Right forelimb (tissue), 1 donor: ENCODE measurements at places on chromosomes 2 and 18.

DNA sequence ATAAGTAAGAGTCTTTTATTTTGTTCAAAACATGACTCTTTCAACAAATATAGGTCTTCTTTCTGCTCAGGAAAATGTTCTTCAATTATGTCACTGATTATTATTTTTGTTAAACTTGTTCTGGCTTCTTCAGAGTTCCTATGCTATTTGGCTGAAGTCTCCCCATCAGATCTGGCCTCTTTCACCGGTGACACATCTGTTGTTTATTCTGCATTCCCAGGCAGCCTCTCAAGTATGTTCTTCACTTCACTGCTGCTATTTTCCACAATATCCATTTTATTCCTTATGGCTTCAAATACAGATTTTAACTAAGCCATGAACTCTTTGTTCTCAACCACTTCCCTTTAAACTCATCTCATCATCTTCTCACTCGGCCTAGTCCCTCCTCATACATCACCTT lies 45.7 kb downstream of the HDAC4 start:
- DNase-seq = no peak

DNA sequence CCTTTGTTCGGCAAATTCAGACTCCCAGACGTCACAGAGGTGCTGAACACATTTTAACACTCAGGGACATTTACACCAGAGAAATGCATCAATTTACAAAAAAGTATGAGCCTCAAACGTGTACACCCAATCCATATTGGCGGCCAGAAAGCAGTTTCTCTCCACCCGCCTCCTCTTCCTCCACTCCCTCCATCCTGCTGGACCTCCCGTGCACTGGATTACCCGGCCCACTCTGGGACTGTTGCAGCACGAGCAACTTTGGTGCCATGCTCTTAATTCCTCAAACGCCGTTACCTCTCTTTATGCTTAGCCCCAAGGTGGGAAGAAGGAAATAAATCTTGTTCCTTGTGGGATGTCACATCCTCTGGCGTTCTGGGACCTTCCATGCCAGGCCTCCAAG lies 243.4 kb downstream of the ZNF516 start:
- DNase-seq = no peak

GRCh38 chr2:10160203-10160955 lies 37.8 kb downstream of the RRM2 start:
- DNase-seq = peak; percentile 34

GRCh38 chr2:105439141-105439540 lies 40.3 kb upstream of the FHL2 start:
- DNase-seq = no peak

DNA sequence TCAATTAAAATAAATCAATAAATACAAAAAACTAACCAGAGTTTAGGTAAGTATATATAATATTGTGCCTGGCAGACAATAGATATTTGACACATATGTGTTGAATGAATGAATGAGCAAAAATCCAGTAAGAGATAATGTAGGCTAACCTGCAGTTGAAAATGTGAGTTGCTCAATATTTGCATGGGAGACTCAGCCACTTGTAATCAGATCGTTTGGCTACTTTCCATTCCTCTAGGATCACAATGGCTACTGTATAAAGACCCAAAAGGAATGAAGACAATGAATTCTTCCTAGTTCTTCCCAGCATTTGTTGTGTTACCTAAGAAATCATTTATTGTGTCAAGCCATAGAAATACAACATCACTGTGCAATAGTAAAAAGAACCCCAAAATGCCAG lies 25.3 kb downstream of the PIEZO2 start:
- no peak for DNase-seq

- no peak for DNase-seq
Observed at GRCh38 chr2:120653046-120653445, 82.6 kb upstream of the GLI2 start.

DNA sequence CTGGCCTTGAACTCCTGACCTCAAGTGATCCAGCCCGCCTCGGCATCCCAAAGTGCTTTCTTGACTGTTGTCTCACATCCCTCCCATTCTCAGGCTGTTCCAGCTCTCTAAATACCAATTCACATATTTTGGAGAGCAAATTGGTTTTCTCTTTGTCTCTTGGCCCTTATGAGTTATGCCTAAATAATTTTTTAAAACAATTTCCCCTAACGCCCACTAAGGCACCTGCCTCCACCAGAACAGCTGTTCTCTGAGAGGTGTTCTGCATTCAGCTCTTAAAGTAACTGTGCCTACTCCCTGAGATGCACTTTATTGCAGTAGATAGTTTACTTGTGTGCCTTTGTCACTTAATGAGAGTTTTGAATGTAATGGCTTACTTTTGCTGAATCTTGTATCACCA lies 6.9 kb downstream of the CCDC195 start:
- no peak for DNase-seq

DNA sequence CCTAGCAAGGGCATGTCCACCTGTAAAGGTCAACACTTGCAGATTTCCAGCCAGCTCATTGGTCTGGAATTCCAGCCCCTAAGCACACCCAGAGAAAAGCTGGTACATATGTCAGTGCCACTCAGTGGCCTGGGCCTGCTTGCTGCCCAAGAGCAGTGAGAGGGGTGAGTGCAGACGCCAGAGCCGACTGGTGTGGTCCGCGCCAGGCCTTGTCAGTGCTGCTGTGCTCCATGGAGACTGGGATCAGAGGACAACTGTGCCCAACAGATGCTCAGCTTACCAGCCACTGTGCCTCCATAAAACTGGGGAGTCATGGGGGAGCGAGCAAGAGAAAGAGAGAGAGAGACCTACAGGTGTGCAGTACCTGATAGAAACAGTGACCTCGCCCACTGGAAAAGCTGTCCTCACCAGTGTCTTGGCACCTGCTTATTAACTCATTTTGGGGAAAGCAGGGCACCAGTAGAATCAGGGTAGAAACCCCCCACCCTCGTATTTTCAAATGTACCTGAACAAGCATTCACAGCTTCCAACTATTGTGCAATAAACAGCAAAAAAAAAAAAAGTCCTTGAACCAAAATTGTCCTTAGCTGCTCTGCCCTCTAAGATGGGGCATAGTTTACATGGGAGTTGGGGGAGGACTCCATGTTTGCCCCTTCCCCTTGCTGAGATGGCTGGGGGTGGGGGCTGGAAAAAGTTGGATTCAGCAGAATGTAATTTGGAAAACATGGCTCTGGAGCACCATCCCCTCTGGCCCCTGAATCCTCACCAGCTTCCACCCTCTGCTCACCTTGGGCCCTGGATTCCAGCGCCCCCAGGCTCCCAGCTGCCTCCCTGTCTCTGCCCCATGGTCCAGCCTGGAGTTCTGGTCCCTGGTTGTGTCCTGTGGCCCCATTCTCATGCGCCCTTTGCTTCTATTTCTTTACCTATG lies 1.4 kb upstream of the SP140L start:
- no peak for DNase-seq

- DNase-seq = no peak
Observed at GRCh38 chr2:133888621-133889219, 320.5 kb upstream of the NCKAP5 start.

- no peak for DNase-seq
Observed at GRCh38 chr2:238698072-238698352, 149.9 kb upstream of the TWIST2 start.

- DNase-seq = no peak
Observed at GRCh38 chr2:218300141-218300540, 7.8 kb upstream of the TMBIM1 start.

GRCh38 chr18:7856733-7857132 lies 289.6 kb downstream of the PTPRM start:
- DNase-seq = no peak

DNA sequence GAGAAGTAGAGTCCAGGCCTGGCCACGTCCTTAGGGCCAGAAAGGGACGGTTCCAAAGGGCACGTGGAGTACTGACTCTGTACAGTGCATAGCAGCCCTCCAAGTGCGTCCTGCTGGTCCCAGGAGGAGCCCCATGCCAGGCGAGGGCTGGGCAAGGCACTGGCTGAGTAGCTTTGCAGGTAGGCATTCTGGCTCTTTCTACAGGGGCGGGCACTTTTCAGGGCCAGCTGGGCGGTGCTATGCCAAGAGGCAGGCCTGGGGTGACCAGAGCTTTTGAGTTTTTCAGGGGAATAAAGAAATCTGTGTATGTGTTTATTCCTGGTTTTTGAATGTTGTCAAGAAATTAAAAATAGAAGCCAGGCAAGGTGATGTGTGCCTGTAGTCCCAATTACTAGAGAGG lies 15.4 kb upstream of the GLI2 start:
- DNase-seq = no peak

GRCh38 chr2:231369580-231370428 lies 25.7 kb upstream of the B3GNT7 start:
- DNase-seq = no peak

DNA sequence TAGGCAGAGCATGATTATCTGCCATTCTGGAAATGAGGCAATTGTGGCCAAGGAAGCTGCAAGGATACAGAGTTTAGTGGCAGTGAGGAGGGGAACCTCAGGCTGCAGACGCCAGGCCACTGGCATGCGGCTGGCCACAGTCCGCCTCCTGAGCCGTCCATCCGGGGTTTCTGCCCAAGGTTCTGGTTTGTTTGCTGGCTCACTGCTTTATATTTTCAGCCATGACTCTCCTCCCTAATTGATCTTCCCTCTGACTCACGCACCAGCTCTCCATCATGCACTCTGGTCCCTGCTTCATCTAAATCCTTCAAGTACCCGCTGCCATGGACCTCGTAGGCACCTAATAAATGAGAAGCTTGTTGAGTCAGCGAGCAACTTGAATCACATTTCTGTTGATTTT lies 107.8 kb upstream of the REV1 start:
- DNase-seq = no peak

GRCh38 chr2:186274936-186275575 lies 211.0 kb upstream of the ZC3H15 start:
- no peak for DNase-seq

GRCh38 chr2:12979066-12979465 lies 262.3 kb downstream of the TRIB2 start:
- DNase-seq = no peak

GRCh38 chr2:204019572-204020501 lies 83.3 kb downstream of the ICOS start:
- no peak for DNase-seq

DNA sequence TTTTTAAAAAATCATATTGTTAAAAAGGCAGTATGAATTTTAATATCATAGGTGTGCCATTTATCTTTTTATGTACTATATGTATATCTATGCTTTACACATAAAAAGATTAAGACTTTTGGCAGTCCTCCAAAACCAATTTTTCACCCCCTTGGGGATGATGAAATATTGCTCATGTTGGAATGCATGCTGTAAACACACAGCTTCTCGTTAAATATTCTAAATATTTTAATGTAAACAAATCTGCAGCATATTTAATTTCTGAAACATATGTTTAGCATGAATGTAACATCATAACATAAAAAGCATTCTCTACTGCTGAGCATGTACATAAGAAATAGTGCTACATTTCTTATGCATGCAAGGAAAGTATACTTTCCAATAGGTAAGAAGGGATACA lies 484.3 kb upstream of the LRATD1 start:
- DNase-seq = no peak

DNA sequence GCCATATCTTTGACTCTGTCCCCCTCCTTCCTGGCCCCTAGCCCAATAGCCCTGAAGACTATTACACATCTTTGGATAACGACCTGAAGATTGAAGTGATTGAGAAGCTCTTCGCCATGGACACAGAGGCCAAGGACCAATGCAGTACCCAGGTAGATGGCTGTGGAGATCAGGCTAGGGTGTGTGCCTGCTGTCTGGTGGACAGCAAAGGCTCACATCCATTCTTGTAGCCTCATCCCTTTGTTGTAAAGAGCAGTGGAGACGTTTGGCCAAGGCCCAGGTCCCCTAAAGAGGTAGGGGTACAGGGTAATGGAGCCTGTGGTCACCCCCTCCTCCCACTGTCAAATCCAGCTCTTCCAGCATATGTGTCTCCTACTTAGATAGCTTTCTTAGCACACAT lies 81.4 kb downstream of the EPAS1 start:
- no peak for DNase-seq

DNA sequence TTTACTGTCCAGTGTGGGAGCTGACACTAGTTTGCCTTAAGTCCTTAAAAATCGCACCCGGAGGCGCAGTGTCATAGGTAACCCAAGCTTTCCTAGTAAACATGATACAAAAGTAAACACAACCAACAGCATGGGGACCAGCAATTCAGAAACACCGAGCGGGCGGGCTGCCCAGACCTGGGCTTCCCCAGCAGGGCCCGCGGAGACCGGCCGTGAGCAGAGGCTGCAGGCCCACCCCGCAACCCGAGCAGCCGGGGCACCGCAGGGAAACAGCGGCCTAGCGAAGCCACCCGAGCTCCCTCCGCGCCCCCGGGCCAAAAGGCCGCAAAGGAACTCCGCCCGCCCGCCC lies 296 bp downstream of the TTC21B start:
- DNase-seq = no peak

DNA sequence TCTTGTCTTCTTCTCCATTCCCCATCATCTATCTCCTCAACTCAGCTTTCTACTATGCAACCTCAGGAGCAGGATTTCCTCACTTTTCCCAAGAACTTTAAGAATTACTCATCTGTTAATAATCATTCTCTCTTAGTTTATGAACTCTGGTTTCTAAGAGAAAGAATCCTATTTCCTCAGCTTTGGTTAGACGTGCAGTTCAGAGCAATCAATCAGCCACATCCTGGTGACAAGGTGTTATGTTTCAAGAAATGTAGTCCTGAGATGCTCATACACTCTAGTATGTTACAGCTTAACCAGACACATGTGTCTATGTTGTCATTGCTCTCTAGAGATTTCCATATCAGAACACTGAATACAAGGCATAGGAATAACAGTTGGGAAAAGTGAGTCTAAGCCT lies 277.9 kb downstream of the MBD2 start:
- DNase-seq = no peak

- DNase-seq = no peak
Observed at GRCh38 chr2:75224636-75225094, 25.3 kb upstream of the TACR1 start.

DNA sequence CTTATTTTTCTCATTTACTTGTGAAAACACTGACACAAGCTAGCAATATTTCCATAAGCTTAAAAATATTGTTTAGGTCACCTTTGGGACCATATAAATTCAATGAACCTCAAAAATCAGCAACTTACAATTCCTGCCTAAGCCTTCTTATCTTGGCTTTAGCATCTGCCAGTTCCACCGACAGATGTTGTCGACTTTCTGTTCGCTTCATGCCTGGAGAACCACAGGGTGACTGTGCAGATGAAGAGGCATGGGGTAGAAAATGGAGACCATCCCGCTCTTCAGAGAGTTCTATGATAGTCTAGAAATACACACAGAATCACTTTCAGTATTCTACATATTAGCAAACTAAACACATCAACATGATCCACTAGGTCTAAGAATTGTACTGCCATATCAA lies 64.2 kb downstream of the CCDC88A start:
- DNase-seq = no peak
